Activated naive CD4-positive, alpha-beta T cell (primary cell): ENCODE measurements at places on chromosomes 5 and 9.

- DNase-seq, result no peak
These were observed 26.7 kb upstream of the FCN1 start for GRCh38 chr9:134944351-134944802.

DNA sequence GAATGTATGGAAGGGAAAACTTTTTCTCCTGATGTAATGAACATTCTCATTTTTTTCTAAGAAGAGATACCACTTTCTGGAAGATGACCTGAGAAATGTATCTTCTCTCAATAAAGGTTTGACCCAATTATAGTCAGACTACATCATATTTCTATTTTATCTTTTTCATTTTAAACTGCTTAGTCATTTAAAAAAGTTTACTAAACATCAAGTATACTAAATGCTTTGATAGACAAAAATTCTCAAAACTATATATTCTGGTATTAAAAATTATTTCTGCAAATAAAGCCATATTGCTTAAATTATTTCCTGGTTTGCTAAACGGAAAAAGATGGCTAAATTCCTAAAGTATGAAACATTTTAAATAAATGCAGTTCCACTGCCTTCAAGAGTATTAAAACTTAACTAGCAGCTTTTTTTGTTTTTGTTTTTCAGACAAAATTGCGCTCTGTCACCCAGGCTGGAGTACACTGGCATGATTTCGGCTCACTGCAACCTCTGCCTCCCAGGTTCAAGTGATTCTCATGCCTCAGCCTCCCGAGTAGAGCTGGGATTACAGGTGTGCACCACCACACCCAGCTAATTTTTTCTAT, 37.1 kb downstream of the FBXW11 start:
- DNase-seq, result no peak

GRCh38 chr5:27748847-27749246, 710.5 kb upstream of the CDH9 start:
- no peak for DNase-seq

DNA sequence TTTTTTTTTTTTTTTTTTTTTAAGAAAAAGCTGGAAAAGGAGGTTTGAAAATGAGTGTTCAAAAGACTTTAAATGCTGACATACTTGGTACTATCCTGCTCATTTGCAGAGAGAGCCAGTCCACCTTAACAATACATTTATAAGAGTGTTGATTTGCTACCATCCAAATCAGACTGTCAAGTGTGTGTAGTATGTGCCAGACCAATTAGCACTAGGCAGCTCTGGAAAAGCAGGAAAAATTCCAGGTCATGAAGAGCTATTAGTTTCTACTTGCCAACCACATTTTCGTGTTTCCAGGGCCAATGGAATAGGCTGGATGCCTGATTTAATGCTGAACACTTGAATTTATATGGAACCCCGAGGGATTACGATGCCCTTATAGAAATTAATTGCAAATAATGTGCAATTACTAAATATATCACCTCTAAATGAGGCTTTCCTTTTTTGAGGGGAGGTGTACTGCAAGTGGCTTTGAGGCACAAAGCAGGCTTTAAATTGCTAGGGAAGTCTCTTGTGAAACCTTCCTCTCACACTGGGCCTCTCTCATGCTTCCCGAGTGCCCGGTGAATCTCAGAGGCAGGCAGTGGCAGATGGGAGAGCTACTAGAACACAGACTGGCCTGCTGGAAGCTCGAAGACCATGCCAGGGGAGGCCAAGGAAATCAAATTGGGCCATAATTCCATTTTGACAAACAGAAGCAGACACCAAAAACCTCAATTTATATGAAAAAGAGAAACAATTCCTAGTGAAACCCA, 178.7 kb downstream of the PPP2R2B start:
- DNase-seq, result no peak

GRCh38 chr9:13651969-13652663, 372.6 kb upstream of the MPDZ start:
- no peak for DNase-seq

DNA sequence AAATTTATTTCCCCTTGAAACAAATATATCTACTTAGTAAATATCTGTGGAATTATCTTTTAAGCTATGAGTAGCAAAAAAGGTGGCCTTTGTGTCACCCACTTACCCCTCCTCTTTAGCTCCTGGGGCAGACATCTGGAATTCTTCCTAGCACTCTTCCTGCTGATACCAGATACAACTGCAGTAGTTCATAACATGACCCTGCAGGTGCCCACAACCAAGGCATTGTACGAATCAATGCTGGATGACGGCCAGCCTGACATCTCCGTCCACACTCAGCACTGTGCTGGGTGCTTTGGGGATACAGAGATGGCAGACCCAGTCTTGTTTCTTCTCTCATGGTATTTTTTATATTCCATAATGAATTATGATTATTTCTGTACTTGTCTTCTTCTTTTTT, 152.3 kb downstream of the GOLPH3 start:
- DNase-seq, result no peak

DNA sequence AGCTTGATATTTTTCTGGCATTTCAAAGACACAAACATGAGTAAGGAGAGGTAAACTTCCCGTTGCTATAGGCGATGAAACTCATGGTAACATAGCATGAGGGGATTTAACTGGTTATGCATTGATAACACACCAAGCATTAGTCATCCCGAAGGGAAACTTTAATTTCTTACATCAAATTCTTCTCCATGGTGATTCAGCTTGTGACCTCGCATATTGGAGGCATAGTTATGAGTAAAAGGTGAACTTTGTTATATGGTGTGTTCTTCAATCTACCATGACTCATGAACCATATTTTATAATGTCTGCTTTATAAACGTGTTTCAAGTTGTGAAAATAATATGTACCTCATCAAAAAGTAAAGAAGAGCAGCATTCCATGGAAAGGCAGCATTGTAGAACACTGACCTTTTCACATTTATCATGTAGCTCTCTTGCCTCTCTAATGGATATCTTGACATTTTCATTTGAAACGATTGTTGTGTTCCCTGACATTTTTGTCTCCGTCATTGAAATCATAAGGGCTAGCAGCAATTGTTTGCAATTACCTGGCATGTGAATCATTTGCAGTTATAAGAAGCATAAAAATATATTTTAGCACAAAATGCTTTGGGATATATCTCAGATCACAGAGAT, 491.8 kb downstream of the ANXA1 start:
- no peak for DNase-seq

GRCh38 chr5:104708027-104708426, 1145.4 kb upstream of the NUDT12 start:
- no peak for DNase-seq

DNA sequence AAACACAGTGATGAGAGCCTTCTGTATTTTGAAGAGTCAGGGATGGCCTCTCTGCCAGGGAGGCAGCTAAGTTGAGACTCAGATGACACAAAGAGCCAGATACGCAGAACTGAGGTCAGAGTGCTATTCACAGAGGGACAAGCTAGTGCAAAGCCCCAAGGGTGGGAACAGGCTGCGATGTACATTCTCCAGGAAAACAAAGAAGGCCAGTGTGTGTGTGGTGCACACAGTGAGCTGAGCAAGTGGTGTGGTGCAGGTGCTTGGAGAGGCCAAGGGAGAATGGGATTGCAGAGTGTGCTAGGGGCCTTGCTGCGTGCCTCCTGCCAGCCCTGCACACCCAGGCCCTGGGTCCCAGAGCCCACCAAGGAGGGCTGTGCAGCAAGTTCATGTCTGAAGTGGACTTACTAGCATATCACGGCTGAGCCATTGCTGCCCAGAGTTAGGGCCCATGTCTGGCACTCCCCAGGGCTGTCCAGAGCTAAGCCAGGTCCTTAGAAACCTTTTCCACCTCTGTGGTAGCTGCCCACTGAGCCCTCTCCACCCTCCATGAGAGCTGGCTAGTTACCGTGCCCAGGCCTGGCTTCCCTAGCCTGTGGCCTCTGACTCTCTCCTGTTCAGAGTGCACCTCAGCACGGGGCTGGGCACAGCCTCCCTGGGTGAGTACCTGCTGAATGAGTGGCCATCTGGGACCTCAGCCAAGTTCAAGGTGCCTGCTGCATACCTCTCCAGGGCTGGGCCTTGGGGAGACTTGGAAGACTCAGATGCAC, 9.3 kb downstream of the SLC25A48 start:
- DNase-seq, result no peak

DNA sequence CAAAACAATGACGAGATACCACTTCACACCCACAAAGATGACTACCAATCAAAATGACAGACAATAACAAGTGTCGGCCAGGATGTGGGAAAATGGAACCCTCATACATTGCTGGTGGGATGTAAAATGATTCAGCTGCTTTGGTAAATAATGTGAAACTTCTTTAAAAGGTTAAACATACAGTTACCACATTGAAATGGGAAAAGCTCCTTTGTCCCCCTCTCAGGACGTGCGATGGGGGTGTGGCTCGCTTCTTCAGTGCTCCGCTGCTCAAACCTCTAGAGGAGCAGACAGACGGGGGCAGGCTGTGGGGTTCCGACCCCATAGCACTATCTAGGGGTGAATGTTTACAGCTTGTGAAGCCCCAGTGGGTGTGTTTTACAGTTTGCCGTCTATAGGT, 8.0 kb upstream of the PLPP6 start:
- DNase-seq, result no peak

DNA sequence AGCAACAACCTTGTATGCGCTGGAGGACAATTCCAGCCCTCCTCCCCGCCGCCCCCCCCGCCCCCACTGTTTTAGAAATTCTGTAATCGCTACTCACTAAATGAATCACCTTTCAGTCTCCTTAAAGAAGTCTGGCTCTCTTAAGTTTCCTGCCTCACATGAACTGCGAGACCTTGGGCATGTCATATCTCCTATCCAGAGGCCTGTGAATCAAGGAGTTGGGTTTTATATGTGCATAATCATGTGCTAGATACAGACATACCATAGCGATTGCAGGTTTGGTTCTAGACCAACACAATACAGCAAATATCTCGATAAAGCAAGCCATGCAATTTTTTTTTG, 337 bp upstream of the DMAC1 start:
- no peak for DNase-seq

GRCh38 chr9:32468740-32469139, 57.3 kb downstream of the RIGI start:
- DNase-seq, result no peak

DNA sequence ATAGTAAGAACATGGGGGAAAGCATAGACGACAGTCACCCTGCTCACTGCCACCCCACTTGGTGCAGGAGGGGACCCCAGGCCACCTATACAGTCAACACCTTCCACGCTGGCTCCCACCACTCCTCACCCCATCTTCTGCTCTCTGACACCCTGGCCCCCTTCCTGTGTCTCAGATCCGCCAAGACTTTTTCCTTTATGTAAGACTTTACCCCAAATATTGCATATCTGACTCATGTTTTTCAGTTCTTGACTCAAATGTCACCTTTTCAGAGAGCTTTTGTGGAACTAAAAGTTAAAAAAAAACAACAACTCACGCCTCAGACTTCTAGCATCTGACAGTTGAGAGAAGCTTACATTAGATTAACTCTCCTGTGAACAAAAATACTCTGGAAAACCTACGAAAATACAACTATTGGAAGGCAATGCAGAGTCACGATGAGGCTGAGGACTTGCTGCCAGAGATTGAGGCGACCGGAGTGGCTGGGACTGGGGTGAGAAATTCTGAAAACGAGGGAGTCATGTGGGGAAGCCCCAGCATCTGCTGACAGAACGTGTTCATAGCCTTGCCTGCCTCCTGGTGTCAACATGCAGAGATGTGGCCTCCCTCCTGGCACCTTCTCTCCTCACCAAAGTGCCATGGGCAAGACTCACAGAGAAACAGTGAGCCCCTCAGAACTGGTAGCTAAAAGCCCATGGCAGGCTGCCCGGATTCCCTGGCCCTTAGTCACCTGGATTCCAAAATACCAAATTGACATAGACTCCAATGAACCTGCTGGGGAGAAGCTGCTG, 22.4 kb upstream of the FCN2 start:
- DNase-seq, result no peak

GRCh38 chr5:68330574-68330973, 115.0 kb downstream of the PIK3R1 start:
- no peak for DNase-seq

GRCh38 chr5:127243011-127243410, 47.6 kb upstream of the MEGF10 start:
- DNase-seq, result no peak

DNA sequence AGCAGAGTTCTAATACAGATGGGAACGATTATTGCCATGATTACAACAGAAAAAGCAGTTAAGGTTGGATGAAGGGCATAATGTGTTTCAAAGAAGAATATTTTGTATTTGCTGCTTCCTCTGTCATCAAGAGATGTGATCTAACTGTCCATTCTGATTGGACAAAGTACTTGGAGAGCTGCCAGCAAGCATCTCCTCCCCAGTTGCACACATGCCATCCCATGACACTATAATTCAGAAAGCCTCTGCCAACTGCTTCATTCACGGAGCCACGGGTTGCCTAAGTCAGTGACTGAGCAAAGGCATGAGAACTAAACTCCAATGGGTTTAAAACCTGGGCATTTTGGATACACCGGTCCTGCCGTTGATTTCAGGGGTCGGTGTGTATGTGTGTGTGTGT, 253.8 kb downstream of the CRB2 start:
- DNase-seq, result no peak

DNA sequence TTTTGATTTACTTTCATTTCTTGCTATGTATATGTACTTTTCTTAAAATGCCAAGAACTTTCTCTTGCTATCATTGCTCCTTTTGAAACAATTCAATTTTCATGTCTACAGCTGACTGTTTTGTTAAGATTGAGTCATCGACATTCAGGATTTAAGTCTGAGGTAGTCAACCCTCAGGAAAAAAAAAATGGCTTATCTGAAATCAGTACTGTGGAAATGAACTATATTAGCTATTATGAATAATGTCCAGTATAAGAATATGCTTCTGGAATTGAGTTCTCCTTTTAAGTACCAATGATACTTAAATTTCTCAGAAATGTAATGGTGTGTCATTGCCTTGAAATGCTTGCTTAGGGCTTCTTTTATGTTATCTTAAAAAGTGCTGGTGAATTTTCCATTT, 37.9 kb downstream of the TNFAIP8 start:
- no peak for DNase-seq

DNA sequence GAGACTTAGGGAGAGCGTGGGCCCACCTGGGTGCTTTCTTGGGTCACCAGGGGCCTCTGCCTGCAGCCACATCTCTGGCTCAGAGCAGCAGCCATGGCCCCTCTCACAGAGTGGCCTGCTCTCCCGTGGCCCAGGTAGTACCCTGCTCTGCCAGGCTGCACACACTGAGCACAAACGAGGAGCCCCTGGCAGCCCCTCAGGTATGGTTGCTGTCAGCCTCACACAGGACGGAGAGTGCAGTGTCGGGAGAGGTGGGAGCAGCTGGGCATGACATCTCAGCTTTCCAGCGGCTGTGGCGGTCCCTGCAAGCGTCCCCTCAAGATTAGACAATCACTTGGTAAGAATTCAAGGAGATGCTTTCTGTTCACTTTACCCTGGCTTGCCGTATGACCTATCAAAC, 137.0 kb upstream of the IRX4 start:
- no peak for DNase-seq

DNA sequence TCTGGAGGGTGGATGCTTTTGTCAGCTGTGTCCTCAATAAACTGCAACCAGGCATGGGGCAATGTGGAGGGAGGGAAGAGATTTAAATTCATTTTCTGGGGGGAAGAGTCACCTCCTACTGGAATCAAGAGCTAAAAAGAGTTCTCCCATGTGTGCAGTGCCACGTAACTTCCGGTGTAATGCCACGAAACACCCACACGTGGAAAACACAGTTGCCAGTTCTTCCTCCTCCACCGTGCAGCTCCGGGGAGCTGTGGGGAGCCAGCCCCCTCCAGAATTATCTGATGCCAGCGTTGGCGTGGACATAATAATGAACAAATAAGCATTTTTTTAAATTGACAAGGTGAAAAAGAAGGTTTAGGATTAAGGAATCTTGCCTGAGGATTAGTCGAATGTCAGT, 32.1 kb upstream of the MED10 start:
- no peak for DNase-seq
